Body of pancreas (tissue), 4 donors: ENCODE measurements at places on chromosomes 7 and 10.

- no peak for DNase-seq
These were observed 67.8 kb downstream of the ABI1 start for GRCh38 chr10:26792758-26793495.

DNA sequence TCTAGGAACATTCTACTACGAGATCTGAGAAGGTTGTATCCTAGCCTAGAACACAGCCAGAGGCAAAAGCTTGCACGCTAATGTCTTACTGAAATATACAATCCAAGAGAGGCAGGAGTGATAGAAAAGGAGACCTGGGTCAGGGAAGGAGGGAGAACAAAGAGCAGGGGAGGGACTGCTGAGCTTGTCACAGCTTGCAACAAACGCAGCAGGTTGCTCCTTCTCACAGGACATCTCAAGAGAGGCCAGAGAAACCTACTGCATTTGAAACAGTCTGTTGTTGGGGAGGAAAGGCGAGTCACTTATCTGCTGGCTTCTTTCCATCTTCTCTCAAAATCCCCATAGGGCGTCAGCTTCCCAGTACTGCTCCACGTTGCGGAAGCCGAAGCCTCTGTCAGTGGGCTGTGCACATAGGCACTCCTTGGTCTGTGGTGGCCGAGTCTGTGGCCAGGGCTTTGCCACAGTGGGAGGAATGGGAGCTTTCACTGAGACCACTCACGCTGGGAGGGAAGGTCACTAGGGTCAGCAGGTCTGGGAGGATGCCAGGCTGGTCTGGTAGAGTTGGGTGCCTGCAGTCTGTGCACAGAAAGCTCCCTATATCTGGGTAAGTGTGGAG lies 25.8 kb upstream of the GPNMB start:
- DNase-seq, result no peak

GRCh38 chr10:26385443-26385842 lies 52.7 kb upstream of the APBB1IP start:
- DNase-seq, result no peak

- DNase-seq, result no peak
These were observed 116.8 kb downstream of the GRM8 start for GRCh38 chr7:127135871-127136485.

GRCh38 chr10:57880446-57881227 lies 387.1 kb downstream of the IPMK start:
- DNase-seq, result no peak

- DNase-seq, result no peak
These were observed 641 bp upstream of the ASB13 start for GRCh38 chr10:5666841-5667630.

DNA sequence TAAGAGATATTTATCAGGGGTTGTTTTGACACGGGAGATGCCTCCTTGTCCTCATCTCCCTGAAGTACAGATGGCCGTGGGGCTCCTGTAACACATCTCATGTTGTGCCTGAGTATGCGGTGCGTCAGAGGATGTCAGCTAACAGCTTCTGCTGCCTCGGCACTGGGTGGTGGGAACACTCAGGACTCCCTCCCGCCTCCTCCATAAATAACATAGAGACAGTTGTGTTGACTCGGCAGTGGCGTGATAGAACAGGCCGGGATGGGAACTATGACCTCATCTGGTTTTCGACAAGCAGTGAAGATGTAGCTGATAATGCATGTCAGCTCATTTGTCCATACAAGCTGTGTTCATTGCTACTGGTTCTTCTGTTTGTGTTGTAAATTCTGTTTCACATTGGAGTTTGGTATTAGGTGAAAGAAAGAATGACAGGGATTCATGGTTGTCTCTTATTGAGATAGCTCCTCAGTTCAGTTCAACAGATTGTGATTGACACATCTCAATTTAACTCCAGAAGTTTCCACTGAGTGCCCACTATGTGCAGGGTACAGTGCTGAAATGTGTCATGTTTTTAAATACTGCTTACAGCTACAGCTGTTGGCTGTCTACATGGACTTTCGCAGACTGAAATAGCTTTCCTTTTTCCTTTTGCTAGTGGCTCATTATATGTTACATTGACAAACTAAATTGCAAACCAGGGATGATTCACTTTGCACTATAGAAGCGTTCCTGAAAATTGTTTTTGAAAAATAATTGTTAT lies 87.4 kb downstream of the CHN2 start:
- DNase-seq, result peak; percentile 25

GRCh38 chr10:18334116-18334867 lies 194.1 kb downstream of the CACNB2 start:
- DNase-seq, result no peak

GRCh38 chr10:132420981-132421846 lies 24.2 kb downstream of the PWWP2B start:
- peak; percentile 92 for DNase-seq

DNA sequence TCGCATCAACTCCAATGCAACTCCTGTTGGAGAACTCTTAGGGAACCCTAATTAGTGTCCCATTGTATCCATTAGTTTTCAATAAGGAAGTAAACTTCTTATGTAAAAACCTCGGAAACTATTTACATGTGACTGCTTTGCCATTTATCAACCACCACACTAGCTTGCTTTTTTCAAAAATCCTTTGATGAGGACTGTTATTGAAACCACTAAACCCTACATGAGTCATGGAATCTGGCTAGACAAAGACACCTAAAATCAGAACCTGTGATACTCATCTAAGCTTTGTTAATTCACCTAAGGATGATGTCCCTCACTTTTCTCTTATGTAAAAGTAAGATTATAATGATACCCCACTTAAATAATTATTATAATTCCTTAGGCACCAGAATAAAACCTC lies 414.1 kb upstream of the ETV1 start:
- no peak for DNase-seq

GRCh38 chr7:36278620-36279172 lies 111.0 kb upstream of the ANLN start:
- DNase-seq, result no peak

DNA sequence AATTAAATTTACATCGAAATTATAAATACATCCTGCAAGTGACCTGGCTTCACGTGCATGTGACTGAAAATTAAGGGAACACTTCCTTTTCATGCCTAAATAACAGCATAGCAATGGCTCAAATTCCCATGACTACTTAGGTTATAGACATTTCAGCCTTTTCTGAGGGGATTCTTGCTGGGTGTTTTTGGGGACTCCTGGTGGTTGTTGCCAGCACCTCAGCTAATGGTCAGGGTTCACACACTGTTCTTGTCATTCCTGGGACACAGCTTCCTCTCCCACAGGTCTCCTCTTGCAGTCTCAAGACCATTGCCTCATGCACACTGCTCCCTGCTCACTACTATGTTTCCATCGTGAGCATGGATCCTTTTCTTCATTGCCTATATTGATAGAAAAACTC lies 148.9 kb upstream of the GLI3 start:
- DNase-seq, result no peak

GRCh38 chr7:64494912-64495461 lies 67.9 kb downstream of the ZNF680 start:
- no peak for DNase-seq

DNA sequence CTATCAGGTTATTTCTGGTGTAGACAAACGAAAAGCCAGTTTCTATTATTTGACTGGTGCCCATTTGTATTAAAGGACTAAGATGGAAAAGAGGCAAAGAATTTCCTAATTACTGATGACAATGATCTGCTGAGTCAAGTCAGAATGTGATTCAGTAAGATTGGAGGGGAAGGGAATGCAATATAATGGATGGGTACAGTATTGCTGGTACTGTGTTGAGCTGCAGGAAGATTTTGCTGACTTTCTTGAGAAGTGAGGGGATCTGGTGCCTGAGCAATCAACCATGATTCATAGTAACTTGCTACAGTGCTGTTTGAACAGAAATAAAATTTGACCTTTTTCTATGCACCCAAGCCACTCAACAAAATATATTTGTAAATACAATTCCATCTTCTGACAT lies 139.1 kb upstream of the RHEB start:
- DNase-seq, result no peak

- DNase-seq, result no peak
These were observed 80.9 kb downstream of the NT5C2 start for GRCh38 chr10:103111918-103112877.

GRCh38 chr7:25696571-25696970 lies 455.4 kb upstream of the NFE2L3 start:
- DNase-seq, result no peak

GRCh38 chr10:49653273-49653929 lies 26.1 kb upstream of the C10orf53 start:
- DNase-seq, result no peak

DNA sequence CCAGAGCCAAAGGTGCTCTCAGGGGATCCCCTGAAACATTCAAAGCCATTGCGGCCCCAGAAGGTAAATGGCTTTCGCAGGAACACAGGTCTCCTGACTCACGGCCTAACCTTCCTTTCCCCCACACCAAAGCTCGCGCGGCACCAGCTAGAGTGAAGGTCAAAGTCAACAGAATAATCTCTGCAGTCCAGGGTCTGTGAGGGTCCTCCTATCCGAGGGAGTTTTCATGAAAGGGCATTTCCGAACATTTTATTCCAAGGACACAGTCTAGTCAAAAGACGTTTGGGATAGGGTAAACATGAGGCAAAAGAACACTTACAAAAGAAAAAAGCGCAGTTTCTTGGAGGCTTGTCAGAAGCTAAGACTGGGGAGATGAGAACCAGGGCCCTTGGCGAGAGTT lies 559 bp upstream of the STEAP2 start:
- peak; percentile 35 for DNase-seq

DNA sequence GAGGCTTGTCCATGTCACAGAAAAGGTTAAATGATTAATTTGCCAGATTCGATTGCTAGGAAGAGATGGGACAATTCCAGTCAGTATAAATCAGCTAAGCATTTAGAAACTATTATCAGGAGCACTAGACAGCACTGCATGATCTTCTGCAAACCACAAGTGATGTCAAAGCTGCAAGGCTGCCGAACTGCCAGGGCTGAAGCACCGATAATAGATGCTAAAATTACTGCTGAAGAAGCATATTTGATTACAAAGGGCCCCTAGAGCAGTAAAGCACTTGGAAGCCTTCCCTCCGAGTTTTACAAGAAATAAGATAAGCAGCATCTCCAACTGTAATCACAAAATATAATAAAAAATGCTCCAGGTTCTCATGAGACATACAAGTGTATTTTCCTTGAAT lies 40.6 kb downstream of the RNLS start:
- DNase-seq, result no peak

GRCh38 chr7:83677180-83677866 lies 28.4 kb upstream of the SEMA3E start:
- no peak for DNase-seq

DNA sequence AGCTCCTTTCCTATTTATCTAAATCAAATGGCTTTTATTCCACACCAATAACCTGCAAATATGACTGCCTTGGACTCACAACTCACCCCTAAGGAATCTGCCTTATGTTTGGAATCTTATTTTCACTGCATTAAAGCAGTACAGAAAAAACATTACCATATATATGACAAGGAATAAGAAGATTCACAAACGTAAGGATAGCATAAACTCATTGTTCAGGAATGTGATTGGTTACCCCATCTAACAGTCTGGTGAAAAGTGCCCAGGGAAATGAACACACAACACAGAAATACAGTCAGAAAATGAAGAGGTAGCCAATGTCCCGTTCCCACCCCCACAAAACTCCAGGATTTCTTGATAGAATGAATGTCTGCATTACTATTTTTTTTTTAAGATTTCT lies 2.0 kb downstream of the PPP3CB start:
- no peak for DNase-seq

DNA sequence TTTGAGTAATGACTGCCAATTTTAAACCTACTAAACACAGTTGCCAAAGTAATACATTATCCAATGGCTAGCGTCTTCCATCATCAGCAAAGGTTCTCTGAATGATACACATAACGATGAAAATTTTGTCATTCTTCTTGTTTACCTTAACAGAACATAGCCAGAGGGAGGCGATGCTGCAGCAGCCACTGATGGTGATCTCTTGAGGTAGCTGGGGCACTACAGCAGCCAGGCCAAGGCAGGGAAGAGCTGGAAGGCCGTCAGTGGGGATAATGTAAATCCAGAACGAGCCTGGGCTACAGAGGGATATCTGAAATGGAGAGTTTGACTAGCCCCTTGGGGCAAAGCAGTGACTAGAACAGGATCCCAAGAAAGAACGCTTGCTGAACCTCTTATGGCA lies 38.8 kb downstream of the PRPS1L1 start:
- DNase-seq, result no peak

DNA sequence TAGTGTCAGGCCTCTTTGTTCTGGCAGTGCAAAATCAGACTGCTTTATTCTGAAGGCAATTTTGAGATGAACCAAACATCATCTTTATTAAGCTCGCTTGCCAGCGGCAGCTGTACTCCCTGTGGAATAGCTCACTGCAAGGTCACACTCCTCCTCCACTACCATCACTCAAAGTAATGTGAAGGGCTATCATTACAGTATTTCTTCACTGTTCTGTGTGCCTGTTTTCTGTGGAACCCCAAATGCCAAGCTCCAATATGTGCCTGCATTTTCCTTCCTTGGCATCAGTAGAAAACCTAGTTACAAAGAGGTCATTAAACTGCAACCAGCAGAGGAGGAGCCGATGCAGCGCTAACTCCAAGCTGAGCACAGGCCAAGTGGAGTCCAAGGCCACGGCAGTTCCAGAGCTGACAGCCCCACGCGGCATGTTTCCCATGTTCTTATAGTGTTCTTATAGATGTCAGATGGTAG lies 21.4 kb downstream of the BCCIP start:
- DNase-seq, result peak; percentile 84

GRCh38 chr7:92547579-92547978 lies 19.0 kb downstream of the RBM48 start:
- DNase-seq, result no peak

GRCh38 chr7:77320714-77321113 lies 95.4 kb downstream of the GSAP start:
- DNase-seq, result no peak

- DNase-seq, result no peak
These were observed 6.0 kb downstream of the AGFG2 start for GRCh38 chr7:100544967-100545359.

DNA sequence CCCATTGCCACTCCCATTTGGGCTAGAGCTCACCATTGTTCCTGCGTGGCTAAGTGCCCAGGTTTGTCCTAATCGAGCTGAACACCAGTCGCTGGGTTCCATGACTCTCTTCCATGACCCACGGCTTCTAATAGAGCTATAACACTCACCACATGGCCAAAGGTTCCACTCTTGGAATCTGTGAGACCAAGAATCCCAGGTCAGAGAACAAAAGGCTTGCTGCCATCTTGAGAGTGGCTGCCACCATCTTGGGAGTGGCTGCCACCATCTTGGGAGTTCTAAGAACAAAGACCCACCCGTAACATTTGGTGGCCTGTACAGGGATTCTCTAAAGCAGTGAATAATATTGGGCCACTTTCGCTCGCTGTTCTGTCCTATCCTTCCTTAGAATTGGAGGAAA lies 37.0 kb downstream of the AKR1B15 start:
- no peak for DNase-seq

DNA sequence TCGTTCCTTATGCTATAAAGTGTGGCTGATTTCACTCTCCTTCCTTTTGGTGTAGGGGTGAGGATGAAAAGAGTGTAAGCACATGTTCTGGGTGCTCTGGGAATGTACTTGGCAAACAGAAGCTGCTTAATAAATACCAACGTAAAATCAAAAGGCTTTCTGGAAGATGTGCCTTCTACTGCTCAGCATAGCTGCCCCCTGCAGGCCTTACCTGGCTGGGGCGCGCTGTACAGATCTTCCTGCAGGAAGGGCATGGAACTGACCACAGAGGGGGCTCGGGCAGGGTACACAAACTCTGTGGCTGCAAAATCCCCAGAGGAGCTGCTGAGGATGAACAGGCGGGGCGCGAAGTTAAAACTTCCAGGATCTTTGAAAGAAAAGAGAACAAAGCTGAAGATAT lies 169.4 kb downstream of the SVIL start:
- DNase-seq, result no peak

- no peak for DNase-seq
These were observed 352.4 kb downstream of the GALNT17 start for GRCh38 chr7:71484380-71484779.
